ENCODE measurements at places on chromosomes 11 and 22. TPM values are rescaled to one million over a fixed set of nuclear protein-coding genes. Genes with fewer than 3 reads are reported as not detected.

DNA sequence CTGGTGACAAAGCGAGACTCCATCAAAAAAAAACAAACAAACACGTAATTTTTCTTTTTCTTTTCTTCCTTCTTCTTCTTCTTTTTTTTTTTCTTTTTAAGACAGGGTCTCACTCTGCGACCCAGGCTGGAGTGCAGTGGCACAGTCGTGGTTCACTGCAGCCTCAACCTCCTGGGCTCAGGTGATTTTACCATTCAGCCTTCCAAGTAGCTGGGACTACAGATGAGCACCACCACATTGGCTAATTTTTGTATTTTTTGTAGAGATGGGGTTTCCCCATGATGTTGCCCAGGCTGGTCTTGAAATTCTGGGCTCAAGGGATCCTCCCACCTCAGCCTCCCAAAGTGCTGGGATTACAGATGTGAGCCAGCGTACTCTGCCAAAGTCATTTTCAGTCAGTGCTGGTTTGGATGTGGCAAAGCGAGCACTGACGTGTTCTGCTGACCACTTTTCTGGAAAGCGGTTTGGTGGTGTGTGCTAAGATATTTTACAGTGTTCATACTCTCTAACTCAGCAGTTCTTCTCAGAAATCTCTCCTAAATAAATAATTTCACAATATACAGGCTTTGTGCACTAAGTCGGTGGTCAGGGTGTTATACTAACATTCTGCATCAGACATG lies 10.7 kb downstream of the FAM118A start:
- peaks cover 26% of the 10 kb centered on the region for H3K4me1 ChIP-seq
- DNase-seq: no peak
- H3K27me3 ChIP-seq: no peaks in the 10 kb centered on the region
- no peak overlapping the region for H3K27ac ChIP-seq

GRCh38 chr11:100574894-100575769 lies 112.0 kb upstream of the ARHGAP42 start:
- no peaks in the 10 kb centered on the region for H3K27me3 ChIP-seq
- no peak overlapping the region for H3K27ac ChIP-seq
- no peaks in the 10 kb centered on the region for H3K36me3 ChIP-seq
- peaks cover 9% of the 10 kb centered on the region for H3K4me1 ChIP-seq
- H3K4me3 ChIP-seq: no peak overlapping the region

GRCh38 chr11:11988099-11988651 lies 20.3 kb downstream of the DKK3 start:
- H3K27ac ChIP-seq: peak overlapping the region; percentile 94
- no peaks in the 10 kb centered on the region for H3K36me3 ChIP-seq
- no peak overlapping the region for H3K4me3 ChIP-seq
- DNase-seq: peak; percentile 84
- peaks cover 71% of the 10 kb centered on the region for H3K4me1 ChIP-seq
- no peaks in the 10 kb centered on the region for H3K27me3 ChIP-seq

DNA sequence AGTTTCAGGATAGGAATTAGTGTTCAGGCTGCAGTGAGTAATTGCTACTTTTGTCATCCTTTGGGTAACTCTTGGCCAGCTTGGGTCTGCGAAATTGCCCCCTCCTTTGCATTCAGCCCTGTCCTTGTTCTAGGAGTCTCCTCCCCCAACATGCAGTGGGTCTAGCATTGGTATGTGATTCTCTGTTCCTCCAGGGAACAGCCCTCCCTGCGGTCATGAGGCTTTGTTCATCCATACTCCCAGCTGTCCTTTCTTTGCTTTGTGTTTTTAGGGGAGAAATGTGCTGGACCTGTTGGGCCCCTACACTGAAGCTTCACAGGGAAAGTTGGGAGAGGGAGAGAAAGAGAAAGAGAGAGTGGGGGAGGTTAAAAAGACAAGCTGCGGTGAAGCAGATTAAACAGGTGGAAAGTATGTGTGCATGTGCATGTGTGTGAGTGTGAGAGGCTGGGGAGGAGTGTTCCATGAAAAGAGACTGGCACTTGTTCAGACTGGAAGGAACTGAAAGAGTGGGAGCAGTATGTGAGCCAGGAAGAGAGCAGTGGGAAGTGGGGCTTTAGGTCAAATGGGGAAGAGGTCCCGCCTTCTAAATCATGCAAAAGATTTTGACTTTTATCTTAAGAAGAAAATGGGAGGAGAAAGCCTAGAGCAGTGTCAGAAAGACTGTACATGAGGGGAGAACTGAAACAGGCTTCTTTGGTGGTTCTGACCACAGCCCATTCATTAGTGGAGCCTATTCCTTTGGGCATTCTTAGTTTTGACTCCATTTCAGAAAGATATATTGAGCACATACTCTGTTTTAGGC lies 17.9 kb upstream of the SESN3 start:
- no peak for DNase-seq
- peaks cover 4% of the 10 kb centered on the region for H3K4me1 ChIP-seq
- no peak overlapping the region for H3K4me3 ChIP-seq
- H3K36me3 ChIP-seq: no peaks in the 10 kb centered on the region

DNA sequence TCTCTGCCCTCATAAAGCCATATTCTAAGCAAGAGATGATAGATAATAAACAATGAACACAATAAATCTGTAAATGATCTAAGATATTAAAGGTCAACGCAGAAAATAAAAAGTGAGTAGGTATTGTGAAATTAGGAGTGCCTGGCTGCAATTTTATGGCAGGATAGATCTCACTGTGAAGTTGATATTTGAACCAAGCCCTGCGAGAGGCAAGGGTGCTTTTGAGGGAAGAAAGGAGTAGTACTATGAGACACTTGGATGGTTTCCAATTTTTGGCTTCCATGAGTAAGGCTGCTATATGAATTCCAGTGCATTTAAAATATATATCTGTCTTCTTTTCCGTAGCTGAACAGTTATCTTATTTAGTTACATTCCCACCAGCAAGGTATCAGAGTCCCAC lies 720.0 kb upstream of the CNTN5 start:
- no peaks in the 10 kb centered on the region for H3K36me3 ChIP-seq
- no peak overlapping the region for H3K4me3 ChIP-seq
- no peaks in the 10 kb centered on the region for H3K27me3 ChIP-seq
- DNase-seq: no peak

DNA sequence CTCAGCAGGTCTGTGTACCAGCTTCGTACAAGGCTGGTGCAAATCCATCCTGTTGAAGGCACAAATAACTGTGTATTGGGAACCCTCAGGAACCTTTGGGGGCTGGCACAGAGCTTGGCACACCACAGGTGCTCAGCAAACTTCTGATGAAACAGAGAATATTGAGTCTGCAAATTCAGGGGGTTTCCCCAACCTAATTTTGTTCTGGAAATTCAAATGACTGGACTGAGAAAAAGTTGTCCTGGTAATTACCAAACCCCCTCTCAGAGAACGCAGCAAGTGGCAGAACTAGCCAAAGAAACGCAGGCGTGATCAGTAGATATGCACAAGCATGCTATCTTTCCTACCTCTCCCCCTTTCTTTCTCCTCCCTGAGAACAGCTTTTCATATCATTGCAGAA lies 47.6 kb downstream of the LIF start:
- H3K27ac ChIP-seq: peak overlapping the region; percentile 1
- H3K4me1 ChIP-seq: peaks cover 32% of the 10 kb centered on the region
- H3K27me3 ChIP-seq: no peaks in the 10 kb centered on the region
- no peaks in the 10 kb centered on the region for H3K36me3 ChIP-seq
- DNase-seq: no peak
- no peak overlapping the region for H3K4me3 ChIP-seq

DNA sequence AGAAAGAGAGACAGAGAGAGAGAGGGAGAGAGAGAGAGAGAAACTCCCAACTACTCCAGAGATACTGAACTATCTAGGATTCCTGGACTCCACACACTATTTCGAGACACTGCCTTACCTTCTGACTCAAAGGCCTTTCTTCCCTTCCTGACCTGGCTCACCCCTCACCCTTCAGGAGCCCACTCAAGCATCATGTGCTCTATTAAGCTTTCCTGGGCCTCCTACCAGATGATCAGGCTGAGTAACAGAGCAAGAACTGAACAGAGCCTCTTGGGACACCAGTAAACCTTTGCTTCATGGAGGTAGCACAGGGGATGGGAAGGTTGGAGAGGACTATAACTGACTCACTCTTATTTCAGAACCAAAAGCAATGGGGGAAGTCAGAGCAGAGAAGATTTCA lies 31.4 kb downstream of the PLEKHA7 start:
- no peak overlapping the region for H3K27ac ChIP-seq
- peaks cover 6% of the 10 kb centered on the region for H3K27me3 ChIP-seq
- no peak overlapping the region for H3K4me3 ChIP-seq
- H3K36me3 ChIP-seq: no peaks in the 10 kb centered on the region

- no peaks in the 10 kb centered on the region for H3K27me3 ChIP-seq
- no peak for DNase-seq
- no peaks in the 10 kb centered on the region for H3K4me1 ChIP-seq
- H3K4me3 ChIP-seq: no peak overlapping the region
- H3K36me3 ChIP-seq: no peaks in the 10 kb centered on the region
- no peak overlapping the region for H3K27ac ChIP-seq
Observed at GRCh38 chr22:49244466-49245420, 582.9 kb downstream of the BRD1 start.

GRCh38 chr22:39731881-39732555 lies 161.5 kb downstream of the CACNA1I start:
- no peak for DNase-seq
- H3K27me3 ChIP-seq: peaks cover 9% of the 10 kb centered on the region
- no peak overlapping the region for H3K27ac ChIP-seq
- no peak overlapping the region for H3K4me3 ChIP-seq
- H3K36me3 ChIP-seq: no peaks in the 10 kb centered on the region

DNA sequence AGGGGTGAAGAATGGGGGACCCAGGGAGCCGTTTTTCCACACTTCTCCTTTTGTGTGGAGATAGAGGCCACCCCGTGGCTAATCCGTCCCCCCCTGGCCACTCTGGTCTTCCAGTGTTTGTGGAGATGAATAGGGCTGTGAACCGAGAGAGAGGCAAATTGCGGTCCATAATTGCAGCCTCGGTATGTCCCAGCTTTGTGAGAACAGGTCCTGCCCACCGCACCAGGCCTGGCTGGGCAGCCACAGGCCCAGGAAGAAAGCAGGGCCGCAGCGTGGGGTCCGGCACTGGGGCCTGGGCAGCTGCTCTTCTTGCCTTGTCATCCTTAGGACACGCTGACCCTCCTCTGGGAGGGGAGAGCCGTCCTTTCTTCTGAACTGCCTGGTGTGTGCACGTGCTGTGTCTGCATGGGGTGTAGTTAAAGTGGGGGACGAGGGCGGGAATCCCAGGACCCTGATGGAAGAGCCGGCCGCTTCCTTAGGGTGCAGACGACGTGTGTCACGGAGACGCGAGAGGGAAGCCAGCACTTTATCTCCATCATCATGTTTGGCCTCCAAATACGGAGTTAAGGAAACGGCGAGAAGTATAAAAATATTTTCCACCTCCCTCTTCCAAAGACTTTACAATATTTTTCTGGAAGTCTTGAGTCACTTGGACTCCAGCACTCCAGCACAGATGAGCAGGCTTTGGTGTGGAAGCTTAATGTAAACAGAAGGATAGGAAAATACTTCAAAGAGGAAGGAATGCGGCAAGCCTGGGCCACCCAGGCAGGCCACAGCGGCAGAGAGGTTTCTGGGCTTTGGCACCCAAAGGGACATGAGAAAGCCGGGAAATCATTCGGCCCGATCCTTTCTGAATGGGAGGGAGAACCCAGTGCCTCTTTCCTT lies 1248.4 kb downstream of the BRD1 start:
- DNase-seq: peak; percentile 66
- H3K27me3 ChIP-seq: peaks cover 12% of the 10 kb centered on the region
- H3K36me3 ChIP-seq: no peaks in the 10 kb centered on the region
- H3K27ac ChIP-seq: no peak overlapping the region
- H3K4me3 ChIP-seq: no peak overlapping the region

DNA sequence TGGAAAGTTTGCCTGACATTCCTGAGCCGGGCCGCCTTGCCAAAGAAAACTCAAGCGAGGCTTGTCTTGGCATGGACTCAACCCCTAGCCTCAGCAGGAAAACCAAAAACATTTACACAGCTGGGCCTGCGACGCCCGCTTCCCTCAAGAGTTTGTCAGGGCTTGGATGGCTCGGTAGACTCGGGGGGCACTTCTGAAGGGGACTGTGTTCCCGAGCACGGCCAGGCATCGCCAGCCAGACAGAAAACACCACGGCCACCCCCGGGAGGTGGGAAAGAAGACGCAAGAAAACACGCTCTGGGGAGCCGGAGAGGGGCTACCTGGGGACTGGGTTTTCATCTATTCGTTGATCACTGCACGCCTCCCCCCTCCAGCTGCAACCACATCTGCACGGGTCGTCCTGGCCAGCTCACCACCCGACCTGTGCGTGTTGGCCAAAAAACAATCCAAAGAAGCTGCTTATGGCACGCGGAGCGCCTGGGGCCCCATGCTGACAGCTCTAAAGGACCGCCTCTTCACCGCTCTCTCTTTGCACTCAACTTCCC lies 380.7 kb downstream of the MN1 start:
- peaks cover 2% of the 10 kb centered on the region for H3K27me3 ChIP-seq
- peak; percentile 96 for DNase-seq
- H3K4me1 ChIP-seq: peaks cover 33% of the 10 kb centered on the region

DNA sequence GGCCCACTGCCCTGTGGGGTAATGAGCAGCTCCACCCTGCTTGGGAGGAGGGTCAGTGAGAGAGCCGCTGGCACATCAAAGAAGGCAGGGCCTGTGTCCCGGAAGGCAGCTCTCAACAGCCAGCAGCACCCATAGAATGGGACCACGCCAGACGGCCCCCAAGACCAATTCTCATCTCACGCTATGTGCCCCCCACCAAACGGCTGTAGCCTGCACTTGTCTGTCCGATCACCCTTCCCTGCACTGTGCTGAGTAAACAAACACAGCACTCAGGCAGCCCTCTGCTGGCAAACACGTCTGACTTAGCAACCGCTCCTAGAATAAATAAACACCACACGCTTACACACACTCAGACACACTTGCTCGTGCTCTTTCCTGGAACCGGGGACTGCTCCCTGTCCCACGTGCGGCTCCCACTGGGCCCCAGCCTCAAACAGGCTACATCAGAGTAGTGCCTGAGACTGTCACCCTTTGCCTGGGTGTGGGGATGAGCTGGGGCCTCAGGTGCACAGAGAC lies 53.2 kb upstream of the CDON start:
- H3K27ac ChIP-seq: no peak overlapping the region
- peaks cover 4% of the 10 kb centered on the region for H3K27me3 ChIP-seq
- peaks cover 24% of the 10 kb centered on the region for H3K4me1 ChIP-seq
- DNase-seq: peak; percentile 83

- peak; percentile 75 for DNase-seq
- H3K27me3 ChIP-seq: no peaks in the 10 kb centered on the region
- H3K36me3 ChIP-seq: no peaks in the 10 kb centered on the region
- H3K4me3 ChIP-seq: peak overlapping the region; percentile 30
- H3K4me1 ChIP-seq: no peaks in the 10 kb centered on the region
- no peak overlapping the region for H3K27ac ChIP-seq
Observed at GRCh38 chr11:58900479-58901420, 38.5 kb upstream of the GLYATL1 start.

- no peaks in the 10 kb centered on the region for H3K4me1 ChIP-seq
- no peak overlapping the region for H3K27ac ChIP-seq
- H3K27me3 ChIP-seq: no peaks in the 10 kb centered on the region
- H3K4me3 ChIP-seq: no peak overlapping the region
- peaks cover 54% of the 10 kb centered on the region for H3K36me3 ChIP-seq
Observed at GRCh38 chr11:103076361-103076760, 15.6 kb downstream of the DCUN1D5 start.

Gene JAM3
- 88.4 TPM for total RNA-seq

Gene EMSY
- total RNA-seq: 18.9 TPM

Gene LARGE1
- total RNA-seq: 92.6 TPM

Gene LIF
- total RNA-seq: 63.3 TPM

Gene SLC22A12
- not detected for total RNA-seq

Gene MUC2
- not detected for total RNA-seq

Gene OR8J3
- not detected for total RNA-seq

Gene NXPE4
- not detected for total RNA-seq

Gene HORMAD2
- not detected for total RNA-seq

Gene SAA1
- 0.43 TPM for total RNA-seq

Gene B3GAT1
- total RNA-seq: 1.9 TPM
